ENCODE measurements at places on chromosomes 6 and 20. TPM values are rescaled to one million over a fixed set of nuclear protein-coding genes. Genes with fewer than 3 reads are reported as not detected.

- DNase-seq = no peak
- no peaks in the 10 kb centered on the region for H3K36me3 ChIP-seq
- no peaks in the 10 kb centered on the region for H3K4me1 ChIP-seq
- H3K27ac ChIP-seq = no peak overlapping the region
- H3K4me3 ChIP-seq = no peak overlapping the region
Observed at GRCh38 chr6:161212902-161213301, 61.0 kb downstream of the AGPAT4 start.

GRCh38 chr6:35073766-35074471 lies 67.2 kb downstream of the TCP11 start:
- peaks cover 32% of the 10 kb centered on the region for H3K36me3 ChIP-seq
- H3K4me1 ChIP-seq = no peaks in the 10 kb centered on the region
- H3K27ac ChIP-seq = no peak overlapping the region
- DNase-seq = no peak
- H3K4me3 ChIP-seq = no peak overlapping the region

Gene ZGPAT
- 10.3 TPM for total RNA-seq

DNA sequence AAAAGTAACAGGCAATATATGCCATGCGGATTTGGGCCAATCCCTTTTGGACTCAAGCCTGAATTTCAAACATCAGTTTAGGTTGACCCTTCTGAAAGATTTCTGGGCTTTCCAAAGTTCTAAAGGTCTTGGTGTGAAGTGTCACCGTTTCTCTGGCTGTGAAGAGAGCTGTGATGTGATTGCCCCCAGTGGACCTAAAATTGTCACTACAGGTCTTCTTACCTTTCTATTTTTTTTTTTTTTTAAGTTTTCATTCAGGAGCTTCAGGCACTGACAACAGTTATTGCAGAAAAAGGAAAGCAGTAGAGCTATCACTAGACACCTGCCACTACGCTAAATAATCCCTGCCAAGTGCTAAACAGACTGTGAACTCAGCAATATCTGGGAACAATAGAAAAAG lies 75.7 kb upstream of the OPRM1 start:
- no peaks in the 10 kb centered on the region for H3K27me3 ChIP-seq
- DNase-seq = no peak
- no peak overlapping the region for H3K4me3 ChIP-seq

Gene MACROD2
- 10.5 TPM for total RNA-seq

All from liver (tissue), 10 donors.